ENCODE measurements at places on chromosomes 1 and 21.
A peak's percentile ranks its signal among the peaks of the same experiment; 100 is the strongest.

DNA sequence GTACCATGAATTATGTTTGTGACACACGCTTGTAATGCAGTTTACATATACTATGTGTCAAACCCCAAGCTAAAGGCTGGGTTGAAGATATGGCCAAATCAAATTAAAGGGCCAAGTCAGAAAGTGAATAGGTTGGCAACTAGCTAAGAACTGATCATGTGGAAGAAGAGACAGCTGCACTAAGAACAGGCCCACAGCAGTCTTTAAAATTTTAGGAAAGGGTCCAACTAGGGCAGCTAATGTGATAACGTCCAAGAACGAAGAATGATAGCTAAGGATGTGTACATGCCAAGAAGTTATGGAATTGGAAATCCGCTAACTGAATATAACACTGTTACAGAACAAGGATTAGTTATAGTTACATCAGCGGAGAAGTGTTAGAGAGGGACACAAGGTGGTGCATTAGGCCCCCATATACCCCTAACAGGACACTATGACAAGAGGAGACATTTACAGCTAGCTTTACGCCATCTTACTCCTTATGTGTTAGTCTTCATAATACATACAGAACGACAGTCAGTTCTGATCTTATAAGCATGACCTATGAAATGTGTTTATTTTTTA is 6.5 kb upstream of the RNF2 start:
- DNase-seq = no peak

DNA sequence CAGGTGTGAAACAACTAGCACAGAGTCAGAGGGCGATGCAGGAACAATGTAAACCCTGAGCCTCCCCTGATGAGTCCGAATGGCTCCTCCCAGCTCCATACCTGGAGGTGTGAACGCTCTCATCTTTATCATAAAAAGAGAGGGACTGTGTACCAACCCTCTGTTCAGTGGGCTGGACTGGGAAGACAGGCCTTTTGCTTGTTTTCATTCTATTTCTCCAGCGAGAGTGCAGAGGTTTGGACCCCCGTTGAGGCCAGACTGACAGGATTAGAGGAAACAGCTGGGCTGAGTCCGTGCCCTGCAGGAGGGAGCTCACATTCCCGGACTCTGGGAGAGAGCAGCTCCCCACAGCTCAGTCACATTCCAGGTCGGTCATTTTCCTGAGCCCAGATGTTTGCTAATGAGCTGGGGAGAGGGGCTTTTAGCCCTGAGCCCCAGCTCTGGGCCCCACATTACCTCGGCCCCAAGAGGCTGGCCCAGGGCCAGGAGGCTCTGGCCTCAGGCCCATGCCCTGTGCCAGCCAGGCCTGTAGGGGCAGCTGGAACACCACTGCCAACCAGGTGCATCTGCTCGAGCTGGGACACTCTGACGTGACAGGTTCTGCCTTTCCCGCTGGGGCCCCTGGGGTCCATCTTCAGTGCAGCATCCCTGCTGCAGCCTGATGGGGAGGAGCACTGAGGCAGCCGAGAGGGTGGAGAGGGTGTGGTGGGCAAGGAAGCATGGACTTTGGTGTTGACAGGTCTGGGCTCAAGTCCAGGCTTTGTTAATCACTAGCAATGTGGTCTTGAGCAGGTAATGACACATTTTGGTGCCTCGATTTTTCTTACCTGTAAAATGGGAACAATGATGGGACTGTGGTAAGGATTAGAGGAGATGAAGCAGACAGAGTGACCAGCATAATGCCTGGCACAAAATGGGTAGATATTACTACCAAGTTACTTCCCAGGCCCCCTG is 3.5 kb upstream of the NBL1 start:
- DNase-seq = no peak

DNA sequence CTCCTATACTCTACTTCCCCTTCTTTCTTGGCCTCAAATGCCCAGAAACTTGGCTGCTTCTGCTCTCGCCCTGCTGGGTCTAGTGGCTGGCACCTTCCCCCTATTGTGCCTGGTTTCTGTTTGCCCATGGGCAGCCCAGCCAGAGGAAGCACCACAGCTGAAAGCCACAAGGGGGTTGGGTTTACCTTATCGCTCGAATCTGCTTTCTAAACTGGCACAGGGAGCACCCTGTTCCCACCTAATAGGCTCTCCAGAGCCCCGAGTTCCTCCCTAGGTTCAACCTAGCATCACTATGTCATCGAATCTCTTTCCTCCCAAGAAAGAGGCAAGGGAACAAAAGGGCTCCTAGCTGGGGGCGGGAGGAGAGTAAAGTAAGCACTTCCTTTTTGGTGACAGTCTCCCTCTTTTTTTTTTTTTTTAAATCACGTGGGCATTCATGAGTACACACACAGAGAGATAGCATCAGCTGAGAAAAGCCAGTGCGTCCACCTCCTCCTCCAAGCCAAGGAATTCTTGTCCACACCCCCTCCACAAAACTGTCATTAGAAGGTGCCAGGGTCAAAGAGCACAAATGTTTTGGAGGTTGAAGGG is 72.8 kb downstream of the PLEKHA6 start:
- DNase-seq = no peak

- DNase-seq = no peak
These were observed 22.6 kb upstream of the FCGR2A start for GRCh38 chr1:161482610-161483009.

DNA sequence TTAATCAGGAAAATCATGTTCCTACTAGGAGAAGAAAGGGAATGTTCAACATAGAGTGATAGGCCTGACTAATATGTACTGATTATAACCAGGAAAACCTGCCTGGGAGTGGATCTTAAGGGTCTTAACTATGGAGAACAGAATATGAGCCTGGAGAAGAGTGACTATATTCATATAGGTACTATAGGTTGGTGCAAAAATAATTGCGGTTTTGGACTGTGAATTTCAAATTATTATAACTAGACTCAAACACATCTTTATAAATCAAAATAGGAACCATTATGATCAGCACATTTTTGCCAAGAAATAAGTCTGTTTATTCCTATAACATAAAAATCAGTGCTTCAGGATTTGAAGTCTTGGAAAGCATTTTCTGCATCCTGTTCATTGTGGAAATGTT is 189.8 kb upstream of the ADAMTS5 start:
- no peak for DNase-seq

- DNase-seq = no peak
These were observed 222.6 kb downstream of the CAMTA1 start for GRCh38 chr1:7007902-7008301.

DNA sequence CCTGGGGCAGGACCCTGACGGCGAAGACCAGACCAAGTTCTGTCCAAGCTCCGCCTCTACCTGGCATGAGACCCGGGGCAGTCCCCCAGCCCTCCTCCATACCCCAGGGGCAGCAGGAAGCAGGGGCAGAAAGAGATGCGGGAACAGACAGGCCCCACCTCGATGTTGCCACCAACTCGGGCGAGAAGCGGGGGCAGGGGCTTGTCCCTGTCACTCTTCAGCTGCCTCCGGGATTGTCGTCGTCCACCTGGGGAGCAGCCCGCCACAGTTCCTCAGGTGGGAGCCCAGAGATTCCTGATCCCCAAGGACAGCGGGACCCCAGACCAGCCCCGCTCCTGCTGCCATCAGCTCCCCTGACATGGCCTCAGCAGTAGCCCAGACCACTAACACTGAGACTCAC is 54.8 kb downstream of the CHD5 start:
- peak; percentile 15 for DNase-seq

GRCh38 chr1:21532992-21533534 is 23.8 kb downstream of the ALPL start:
- no peak for DNase-seq

GRCh38 chr21:32719085-32719484 is 8.7 kb downstream of the SYNJ1 start:
- no peak for DNase-seq

DNA sequence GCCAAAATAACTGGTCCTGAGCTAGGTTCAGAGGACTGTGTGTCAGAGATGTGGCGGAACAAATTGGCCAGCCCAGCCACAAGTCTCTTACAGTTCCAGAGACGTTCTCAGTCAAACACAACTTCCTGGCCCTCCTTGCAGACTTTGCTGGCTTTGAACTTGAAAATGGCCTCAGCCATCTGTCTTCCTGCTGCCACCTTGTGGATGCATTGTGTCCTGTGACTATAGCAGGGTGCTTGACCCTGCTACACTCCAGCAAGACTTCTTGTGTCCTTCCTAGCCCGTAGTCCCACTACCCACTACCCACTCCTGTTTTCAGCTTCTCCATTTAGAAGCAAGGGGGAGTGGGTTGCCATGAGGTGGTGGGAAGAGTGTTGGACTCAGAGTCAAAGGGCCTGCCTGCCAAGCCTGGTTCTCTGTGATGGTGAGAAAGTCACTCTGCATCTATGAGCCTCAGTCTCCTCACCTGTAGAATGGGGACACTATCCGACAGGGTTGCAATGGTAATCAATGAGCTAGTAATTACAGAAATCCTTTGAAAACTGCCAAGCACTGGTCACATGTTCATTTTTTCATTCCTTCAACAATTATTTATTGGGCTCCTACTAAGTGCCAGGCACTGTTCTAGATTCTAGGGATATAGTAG is 109.9 kb downstream of the IGSF21 start:
- DNase-seq = no peak

DNA sequence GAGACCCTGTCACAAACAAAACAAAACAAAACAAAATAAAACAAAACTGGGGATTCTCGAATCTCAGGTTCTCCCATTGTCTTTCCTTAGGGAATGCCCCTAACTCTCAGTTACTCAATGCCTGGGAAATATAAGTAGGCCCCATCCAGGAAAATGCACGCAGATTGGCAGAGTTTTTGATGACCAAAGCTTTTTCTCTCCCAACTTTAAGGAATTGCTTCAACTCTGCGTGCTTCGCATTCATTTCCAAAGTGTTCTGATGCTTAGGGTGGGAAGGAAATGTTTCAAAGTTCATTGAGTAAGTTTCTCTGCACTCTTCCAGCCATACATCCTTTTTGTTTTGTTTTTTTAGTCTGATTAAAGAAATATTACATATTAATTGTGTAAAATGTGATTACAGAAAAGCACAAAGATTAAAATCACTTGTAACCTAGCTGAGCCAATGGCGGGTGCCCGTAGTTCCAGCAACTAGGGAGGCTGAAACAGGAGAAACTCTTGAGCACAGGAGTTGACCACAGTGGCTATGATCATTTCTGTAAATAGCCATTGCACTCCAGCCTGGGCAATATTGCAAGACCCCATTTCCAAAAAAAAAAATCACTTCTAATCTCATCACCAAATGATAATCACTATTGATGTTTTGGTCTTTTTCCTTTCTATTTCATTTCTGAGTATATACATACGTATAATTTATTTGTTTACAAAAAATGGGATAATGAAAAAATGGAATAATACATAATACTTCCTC is 18.4 kb upstream of the EVI5 start:
- no peak for DNase-seq

GRCh38 chr1:62391369-62391971 is 45.4 kb upstream of the USP1 start:
- DNase-seq = no peak

DNA sequence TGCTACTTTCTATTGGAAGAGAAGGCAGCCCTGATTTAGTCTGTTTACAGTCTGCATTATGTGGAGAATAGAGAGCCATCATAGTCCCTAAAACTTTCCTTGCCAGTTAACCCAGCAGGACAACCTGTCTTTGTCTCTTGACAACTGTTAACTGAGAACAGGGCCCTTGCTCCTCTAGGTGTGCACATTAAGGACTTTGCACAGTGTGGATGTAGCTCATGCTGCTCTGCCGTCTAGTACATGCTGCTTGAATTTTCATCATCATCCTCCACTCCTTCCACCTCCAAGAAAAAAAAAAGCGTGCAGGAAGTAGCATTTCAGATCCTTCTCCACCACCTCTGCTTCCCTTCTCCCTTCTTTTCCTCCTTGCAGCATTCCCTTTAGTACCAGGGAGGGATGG is 91.5 kb downstream of the PBX1 start:
- DNase-seq = no peak

GRCh38 chr1:152520561-152521090 is 6.3 kb downstream of the CRCT1 start:
- no peak for DNase-seq

GRCh38 chr21:45887120-45887611 is 94.4 kb upstream of the COL6A1 start:
- no peak for DNase-seq

GRCh38 chr1:215623162-215623561 is 56.1 kb downstream of the KCTD3 start:
- no peak for DNase-seq

GRCh38 chr1:172489847-172490246 is 43.1 kb upstream of the SUCO start:
- DNase-seq = no peak

GRCh38 chr1:25590096-25590824 is 26.3 kb upstream of the MAN1C1 start:
- DNase-seq = peak; percentile 51

DNA sequence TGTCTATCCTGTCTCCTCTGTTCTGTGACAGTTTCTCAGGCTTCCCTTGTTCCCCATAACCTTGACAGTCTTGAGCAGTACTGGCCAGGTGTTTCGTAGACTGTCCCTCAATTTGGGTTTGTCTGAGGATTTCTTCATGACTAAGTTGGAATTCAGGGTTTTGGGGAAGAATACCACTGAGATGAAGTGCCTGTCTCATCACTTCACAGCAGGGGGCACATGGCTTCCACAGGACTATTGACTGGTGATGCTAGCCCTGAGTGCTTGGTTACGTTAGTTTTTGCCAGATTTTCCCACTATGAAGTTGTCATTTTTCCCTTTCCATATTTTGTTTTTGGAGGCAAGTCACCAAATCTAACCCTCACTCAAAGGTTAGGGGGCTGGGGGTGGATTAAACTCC is 45.7 kb downstream of the CDCP2 start:
- DNase-seq = no peak

- no peak for DNase-seq
These were observed 54.4 kb downstream of the MRPL39 start for GRCh38 chr21:25552856-25553255.

- no peak for DNase-seq
These were observed 629 bp downstream of the CTNNBIP1 start for GRCh38 chr1:9909234-9910046.

- no peak for DNase-seq
These were observed 1.2 kb downstream of the MAN1A2 start for GRCh38 chr1:117368116-117369108.

DNA sequence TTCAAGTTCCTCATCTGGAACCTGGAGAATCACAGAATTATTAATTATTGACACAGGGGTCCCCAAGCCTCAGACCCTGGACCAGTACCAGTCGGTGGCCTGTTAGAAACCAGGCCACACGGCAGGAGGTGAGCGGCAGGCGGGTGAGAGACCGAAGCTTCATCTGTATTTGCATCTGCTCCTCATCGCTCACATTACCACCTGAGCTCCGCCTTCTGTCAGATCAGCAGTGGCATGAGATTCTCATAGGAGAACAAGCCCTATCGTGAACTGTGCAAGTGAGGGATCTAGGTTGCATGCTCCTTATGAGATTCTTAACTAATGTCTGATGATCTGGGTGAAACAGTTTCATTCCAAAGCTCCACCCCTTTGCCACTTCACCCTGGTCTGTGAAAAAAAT is 125.9 kb downstream of the C1orf21 start:
- DNase-seq = no peak

DNA sequence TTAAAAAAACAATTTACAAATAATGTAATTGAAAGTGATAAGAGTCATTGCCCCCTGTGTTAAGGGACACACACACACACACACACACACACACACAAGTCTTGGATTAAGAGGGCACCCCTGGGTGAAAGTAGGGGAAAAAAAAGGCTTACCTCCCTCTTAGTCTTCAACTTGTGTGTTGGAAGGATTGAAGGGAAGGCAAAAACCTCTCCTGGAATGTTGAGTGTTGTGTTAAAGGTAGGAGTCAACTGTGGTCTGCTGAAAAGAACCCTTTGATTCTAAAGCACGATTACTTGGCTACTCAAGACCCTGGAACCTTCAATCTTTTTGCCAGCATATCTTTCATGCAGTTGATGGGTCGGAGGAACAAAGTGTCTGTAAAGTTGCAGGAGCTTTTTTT is 6.4 kb downstream of the PBX1 start:
- no peak for DNase-seq

- no peak for DNase-seq
These were observed 11.8 kb upstream of the DENND1B start for GRCh38 chr1:197787056-197787455.
